Brain (organoid and tissue), 16 donors: ENCODE measurements at places on chromosomes 3 and 15.

GRCh38 chr15:78170848-78171773, 21.9 kb downstream of the IDH3A start:
- DNase-seq, result no peak

DNA sequence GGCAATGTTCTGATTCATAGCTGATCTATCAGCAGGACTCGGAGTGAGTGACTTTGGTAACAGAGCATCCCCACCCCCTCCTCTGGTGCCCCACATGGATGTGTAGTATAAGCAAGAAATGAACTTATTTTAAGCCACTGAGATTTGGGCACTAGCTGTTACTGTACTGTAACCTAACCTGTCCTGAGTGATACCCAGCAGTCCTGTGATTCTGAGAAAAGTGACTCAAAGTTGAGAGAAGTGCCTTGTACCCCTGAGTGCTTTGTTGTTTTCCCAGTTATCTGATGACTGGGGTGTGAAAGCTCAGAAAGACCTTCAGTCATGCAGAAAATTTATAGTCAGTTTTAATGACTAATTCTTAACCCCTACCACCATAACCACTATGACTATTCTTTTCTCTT, 439.9 kb upstream of the RBMS3 start:
- no peak for DNase-seq

- DNase-seq, result peak; percentile 50
These were observed 196.5 kb upstream of the ATP11B start for GRCh38 chr3:182596676-182597410.

DNA sequence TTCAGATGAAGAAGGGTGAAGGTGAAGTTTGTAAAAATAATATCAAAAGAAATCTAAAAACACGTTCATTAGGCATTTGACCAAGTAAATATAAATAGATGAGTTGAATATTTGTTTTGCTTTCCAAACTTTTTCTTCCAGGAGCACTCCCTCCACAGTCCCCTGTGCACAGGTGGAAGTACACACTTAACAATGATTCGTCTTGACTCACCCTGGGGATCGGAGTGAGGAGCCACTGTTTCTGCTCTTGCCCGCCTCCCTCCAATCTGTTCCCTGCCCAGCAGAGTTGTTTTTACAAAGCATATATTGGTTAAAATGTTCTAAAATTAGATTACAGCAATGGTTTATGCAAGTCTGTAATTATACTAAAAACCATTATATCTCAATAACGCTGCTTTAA, 175.1 kb downstream of the PTPRG start:
- no peak for DNase-seq

GRCh38 chr15:61237400-61237799, 8.3 kb upstream of the RORA start:
- no peak for DNase-seq

GRCh38 chr3:31853580-31853979, 127.5 kb downstream of the OSBPL10 start:
- no peak for DNase-seq

- DNase-seq, result no peak
These were observed 90.5 kb upstream of the IL12A start for GRCh38 chr3:159898147-159898546.

- no peak for DNase-seq
These were observed 30.4 kb upstream of the RBP2 start for GRCh38 chr3:139506766-139507165.

- DNase-seq, result no peak
These were observed 51.2 kb downstream of the MFN1 start for GRCh38 chr3:179398574-179399231.

- peak; percentile 94 for DNase-seq
These were observed at the start of gene SH3GL3 for GRCh38 chr15:83446904-83447709. SH3GL3 (plus strand) TSS chr15:83447341; CDS start chr15:83447534, 193 bp downstream.

DNA sequence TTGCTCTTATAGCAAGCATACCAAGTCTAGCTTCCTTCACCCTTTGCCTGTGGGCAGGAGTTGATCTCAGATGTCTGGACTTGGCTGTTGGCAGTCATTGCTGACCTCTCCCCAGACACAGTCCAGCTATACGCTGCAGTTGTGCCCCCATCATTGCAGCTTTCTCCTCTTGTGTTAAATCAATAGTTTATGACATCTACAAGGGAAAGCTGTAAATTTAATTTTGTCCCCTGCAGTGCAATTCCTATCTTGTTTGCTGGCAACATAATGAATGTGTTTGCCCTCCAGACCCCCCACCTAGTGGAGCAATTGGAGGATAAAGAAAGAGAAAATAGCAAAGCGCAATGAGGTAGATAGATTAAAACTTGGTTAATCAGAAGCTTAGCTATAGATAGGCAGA, 280.2 kb downstream of the LSAMP start:
- peak; percentile 24 for DNase-seq

GRCh38 chr15:73082812-73083211, 30.5 kb downstream of the NEO1 start:
- DNase-seq, result no peak
